ENCODE measurements at places on chromosomes 4 and X. TPM values are rescaled to one million over a fixed set of nuclear protein-coding genes. Genes with fewer than 3 reads are reported as not detected.
A peak's percentile ranks its signal among the peaks of the same experiment; 100 is the strongest.

DNA sequence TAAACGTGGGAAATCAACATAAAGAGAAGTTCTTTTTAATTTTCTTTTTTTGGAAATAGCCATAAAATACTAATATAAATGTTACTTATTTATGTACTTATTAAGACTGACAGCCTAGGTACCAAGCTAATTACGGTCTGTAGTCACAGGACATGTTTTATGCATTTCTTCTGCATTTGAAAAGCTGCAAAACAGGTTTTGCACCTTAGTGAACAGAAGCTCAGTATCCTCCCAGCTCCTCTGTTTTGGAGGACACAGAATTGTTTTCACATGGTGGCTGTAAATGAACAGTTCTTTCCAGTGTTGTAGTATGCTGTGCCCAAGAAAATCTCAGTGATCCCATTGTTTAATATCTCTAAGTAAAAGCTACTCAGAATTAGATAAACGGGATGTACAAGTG, 1788.0 kb upstream of the TENM3 start:
- H3K27ac ChIP-seq = no peak overlapping the region
- H3K36me3 ChIP-seq = no peaks in the 10 kb centered on the region

DNA sequence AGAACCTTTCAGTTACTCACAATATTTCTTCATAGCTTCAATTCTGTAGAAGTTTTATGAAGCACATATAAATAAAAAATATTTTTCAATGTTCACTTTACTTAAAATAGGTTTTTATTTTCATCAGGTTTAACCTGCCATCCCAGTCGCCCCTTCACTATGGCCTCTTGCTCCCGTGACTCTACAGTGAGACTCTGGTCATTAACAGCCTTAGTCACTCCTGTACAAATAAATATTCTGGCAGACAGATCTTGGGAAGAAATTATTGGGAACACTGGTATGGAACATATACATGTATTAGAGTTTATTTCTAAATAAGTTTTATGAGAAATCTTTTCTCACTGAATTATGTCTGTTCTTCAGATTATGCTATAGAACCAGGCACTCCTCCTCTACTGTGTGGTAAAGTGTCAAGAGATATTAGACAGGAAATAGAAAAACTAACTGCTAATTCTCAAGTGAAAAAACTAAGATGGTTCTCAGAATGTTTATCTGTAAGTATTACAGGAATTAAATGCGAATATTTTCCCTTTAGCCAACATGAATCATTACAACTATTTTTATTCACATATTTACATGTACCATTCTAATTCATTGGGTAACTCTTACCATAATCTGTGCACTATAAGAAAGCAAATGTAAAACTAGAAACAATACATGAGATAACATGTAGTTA, 45.6 kb downstream of the SPATA4 start:
- no peaks in the 10 kb centered on the region for H3K27me3 ChIP-seq
- H3K27ac ChIP-seq = no peak overlapping the region
- H3K4me3 ChIP-seq = no peak overlapping the region
- no peaks in the 10 kb centered on the region for H3K36me3 ChIP-seq
- DNase-seq = no peak

DNA sequence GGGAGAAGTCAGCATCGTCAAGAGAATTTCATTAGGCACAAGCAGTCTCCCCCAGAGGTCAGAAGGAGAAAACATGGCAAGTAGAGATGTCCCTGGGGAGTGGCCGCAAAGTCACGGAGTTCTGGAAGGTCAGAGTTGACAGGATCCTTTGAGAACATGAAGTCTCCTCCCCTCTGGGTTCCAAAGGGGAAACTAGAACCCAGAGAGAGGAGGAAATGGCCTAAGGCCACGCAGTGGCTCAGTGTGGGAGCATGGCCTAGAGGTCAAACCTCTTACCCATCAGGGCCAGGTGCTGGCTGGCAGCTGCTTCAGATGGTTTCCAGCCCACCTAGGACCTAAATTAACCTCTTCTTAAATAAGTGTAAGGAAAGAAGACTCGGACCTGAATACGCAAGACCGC, 884 bp downstream of the IDH3G start:
- peak overlapping the region; percentile 69 for H3K4me3 ChIP-seq
- no peaks in the 10 kb centered on the region for H3K27me3 ChIP-seq
- DNase-seq = no peak
- H3K4me1 ChIP-seq = peaks cover 22% of the 10 kb centered on the region

DNA sequence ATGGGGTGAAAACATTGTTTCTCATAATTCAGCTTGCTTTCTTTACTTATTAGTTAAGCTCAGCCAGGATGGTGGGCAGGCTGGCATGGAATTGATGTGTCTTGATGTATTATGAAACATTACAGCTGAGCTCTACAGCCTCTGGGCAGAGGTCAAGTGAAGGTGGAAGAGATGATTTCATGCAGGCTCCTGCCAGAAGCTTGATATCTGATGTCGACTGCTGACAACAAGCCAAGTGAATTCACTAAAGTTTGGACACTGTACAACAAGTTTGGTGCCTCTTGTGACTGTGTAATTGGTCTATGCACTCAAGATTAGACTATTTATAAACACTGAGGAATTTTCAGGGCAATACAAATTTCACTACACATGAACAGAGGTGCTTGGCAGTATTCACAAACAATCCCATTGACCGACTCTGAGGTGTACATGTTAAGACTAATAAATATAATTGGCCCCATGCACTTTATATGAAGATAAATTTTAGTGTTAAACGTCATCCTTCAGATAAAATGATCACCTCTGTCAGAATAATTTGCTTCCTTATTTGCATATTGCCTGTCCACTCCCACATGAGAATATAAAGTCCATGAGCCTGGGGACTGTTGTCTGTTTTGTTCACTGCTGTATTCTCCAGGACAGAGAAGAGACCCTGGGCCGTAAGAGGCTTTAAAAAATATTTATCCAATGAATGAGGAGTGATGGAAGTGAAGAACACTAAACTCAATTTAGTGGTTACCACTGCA, 612.2 kb downstream of the IQCM start:
- H3K4me3 ChIP-seq = no peak overlapping the region
- no peak for DNase-seq
- no peaks in the 10 kb centered on the region for H3K27me3 ChIP-seq
- no peaks in the 10 kb centered on the region for H3K36me3 ChIP-seq
- H3K27ac ChIP-seq = no peak overlapping the region

DNA sequence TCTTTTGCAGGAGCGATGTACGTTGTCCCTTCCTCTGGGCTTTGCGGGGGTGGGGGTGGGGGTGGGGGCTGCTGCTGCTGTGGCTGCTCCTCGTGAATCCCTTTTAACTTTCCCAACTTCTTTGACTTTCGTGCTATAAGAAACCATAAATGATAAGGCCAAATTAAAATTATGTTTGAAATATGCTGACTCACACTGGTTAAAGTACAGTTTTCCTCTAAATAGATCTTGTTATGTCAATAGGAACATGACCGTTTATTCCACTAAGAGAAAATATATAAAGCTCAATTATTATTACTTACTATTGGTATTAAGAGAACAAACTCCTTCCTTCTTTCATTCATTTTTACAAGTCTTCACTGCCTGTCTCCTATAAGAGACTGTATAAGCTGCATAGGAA, 287.4 kb downstream of the NR3C2 start:
- no peak for DNase-seq
- H3K27me3 ChIP-seq = no peaks in the 10 kb centered on the region
- H3K4me3 ChIP-seq = no peak overlapping the region
- no peak overlapping the region for H3K27ac ChIP-seq
- H3K36me3 ChIP-seq = no peaks in the 10 kb centered on the region

MAPK10 gene
- total RNA-seq = 0.85 TPM

GRCh38 chr4:145660064-145660463, 19.9 kb upstream of the C4orf51 start:
- no peak overlapping the region for H3K27ac ChIP-seq
- H3K4me1 ChIP-seq = no peaks in the 10 kb centered on the region
- no peaks in the 10 kb centered on the region for H3K36me3 ChIP-seq

DNA sequence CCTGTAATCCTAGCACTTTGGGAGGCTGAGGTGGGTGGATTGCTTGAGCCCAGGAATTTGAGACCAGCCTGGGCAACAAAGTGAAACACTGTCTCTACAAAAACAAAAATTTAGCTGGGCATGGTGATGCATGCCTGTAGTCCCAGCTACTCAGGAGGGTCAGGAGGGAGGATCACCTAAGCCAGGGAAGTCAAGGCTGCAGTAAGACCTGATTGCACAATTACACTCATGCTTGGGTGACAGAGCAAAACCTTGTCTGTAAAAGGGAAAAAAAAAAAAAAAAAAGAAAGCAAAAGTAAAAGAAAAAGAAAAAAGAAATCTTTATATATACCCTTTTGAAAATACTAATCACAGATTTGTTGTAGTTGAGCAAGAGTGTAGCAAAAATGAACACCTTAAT, 801.0 kb upstream of the IGFBP7 start:
- no peaks in the 10 kb centered on the region for H3K4me1 ChIP-seq
- H3K27me3 ChIP-seq = no peaks in the 10 kb centered on the region
- H3K36me3 ChIP-seq = no peaks in the 10 kb centered on the region
- H3K27ac ChIP-seq = no peak overlapping the region

DNA sequence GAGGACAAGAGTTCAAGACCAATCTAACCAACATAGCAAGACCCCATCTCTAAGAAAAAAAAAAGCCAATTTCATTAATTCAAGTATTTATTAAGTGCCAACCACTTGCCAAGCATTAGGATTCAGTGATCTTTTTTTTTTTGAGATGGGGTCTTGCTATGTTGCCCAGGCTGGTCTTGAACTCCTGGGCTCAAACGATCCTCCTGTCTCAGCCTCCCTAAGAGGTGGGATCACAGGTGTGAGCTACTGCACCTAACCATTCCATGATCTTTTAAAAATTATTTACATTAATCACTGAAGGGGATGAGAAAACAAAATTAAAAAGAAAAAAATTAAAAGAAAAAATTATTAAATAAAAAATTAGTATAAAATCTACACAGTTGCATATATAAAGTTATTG, 24.4 kb downstream of the HELQ start:
- H3K4me1 ChIP-seq = no peaks in the 10 kb centered on the region
- no peak overlapping the region for H3K27ac ChIP-seq
- H3K36me3 ChIP-seq = no peaks in the 10 kb centered on the region
- H3K27me3 ChIP-seq = no peaks in the 10 kb centered on the region
- DNase-seq = no peak

TSPYL2 gene
- total RNA-seq = 25.0 TPM

DNA sequence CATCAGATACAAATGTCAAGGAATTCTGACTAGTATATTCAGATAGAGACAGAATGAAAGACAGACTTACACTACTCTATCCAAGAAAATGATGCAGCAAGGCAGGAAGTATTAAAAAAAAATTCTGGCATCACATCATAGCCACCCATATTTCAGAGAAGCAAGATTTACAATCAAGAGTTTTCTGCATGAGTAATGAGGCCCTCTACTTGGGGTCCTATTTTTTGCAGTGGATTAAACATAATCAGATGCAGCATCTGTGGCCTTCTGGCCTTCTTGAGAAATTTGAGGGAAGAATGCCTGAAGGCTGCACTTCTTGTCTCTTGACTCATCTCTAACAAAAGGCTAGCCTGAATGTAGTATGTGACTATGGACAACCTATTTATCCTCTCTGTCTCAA, 48.2 kb upstream of the SLIT2 start:
- H3K27me3 ChIP-seq = no peaks in the 10 kb centered on the region
- no peaks in the 10 kb centered on the region for H3K4me1 ChIP-seq
- no peak overlapping the region for H3K27ac ChIP-seq
- DNase-seq = no peak

PPP1R2C gene
- not detected for total RNA-seq

GRCh38 chrX:74492720-74493201, 71.5 kb downstream of the SLC16A2 start:
- no peak overlapping the region for H3K27ac ChIP-seq
- no peak overlapping the region for H3K4me3 ChIP-seq
- H3K36me3 ChIP-seq = no peaks in the 10 kb centered on the region
- H3K4me1 ChIP-seq = no peaks in the 10 kb centered on the region
- no peaks in the 10 kb centered on the region for H3K27me3 ChIP-seq
- DNase-seq = no peak

FGA gene
- 2.7 TPM for total RNA-seq

DMD gene
- total RNA-seq = 2.2 TPM

GRCh38 chr4:116520886-116521285, 564.5 kb downstream of the TRAM1L1 start:
- DNase-seq = no peak
- no peaks in the 10 kb centered on the region for H3K36me3 ChIP-seq
- H3K4me1 ChIP-seq = no peaks in the 10 kb centered on the region
- H3K4me3 ChIP-seq = no peak overlapping the region
- H3K27me3 ChIP-seq = no peaks in the 10 kb centered on the region
- H3K27ac ChIP-seq = no peak overlapping the region

GRCh38 chr4:145061318-145061920, 36.6 kb downstream of the ANAPC10 start:
- peak; percentile 28 for DNase-seq
- H3K36me3 ChIP-seq = no peaks in the 10 kb centered on the region
- H3K27me3 ChIP-seq = no peaks in the 10 kb centered on the region
- H3K4me3 ChIP-seq = no peak overlapping the region

GRCh38 chr4:184987493-184988031, 30.7 kb upstream of the HELT start:
- H3K27ac ChIP-seq = no peak overlapping the region
- no peaks in the 10 kb centered on the region for H3K36me3 ChIP-seq
- no peaks in the 10 kb centered on the region for H3K4me1 ChIP-seq
- H3K27me3 ChIP-seq = peaks cover 3% of the 10 kb centered on the region
- no peak for DNase-seq
- H3K4me3 ChIP-seq = no peak overlapping the region

GRCh38 chrX:41703574-41704029, 14.8 kb downstream of the GPR34 start:
- DNase-seq = no peak
- no peaks in the 10 kb centered on the region for H3K27me3 ChIP-seq
- H3K27ac ChIP-seq = no peak overlapping the region
- H3K4me1 ChIP-seq = no peaks in the 10 kb centered on the region
- H3K4me3 ChIP-seq = no peak overlapping the region

- H3K4me1 ChIP-seq = no peaks in the 10 kb centered on the region
- no peak for DNase-seq
- no peak overlapping the region for H3K27ac ChIP-seq
- H3K4me3 ChIP-seq = no peak overlapping the region
- no peaks in the 10 kb centered on the region for H3K36me3 ChIP-seq
These were observed 14.2 kb downstream of the RGS12 start for GRCh38 chr4:3307060-3307459.
